ENCODE measurements at places on chromosomes 6 and 20.

DNA sequence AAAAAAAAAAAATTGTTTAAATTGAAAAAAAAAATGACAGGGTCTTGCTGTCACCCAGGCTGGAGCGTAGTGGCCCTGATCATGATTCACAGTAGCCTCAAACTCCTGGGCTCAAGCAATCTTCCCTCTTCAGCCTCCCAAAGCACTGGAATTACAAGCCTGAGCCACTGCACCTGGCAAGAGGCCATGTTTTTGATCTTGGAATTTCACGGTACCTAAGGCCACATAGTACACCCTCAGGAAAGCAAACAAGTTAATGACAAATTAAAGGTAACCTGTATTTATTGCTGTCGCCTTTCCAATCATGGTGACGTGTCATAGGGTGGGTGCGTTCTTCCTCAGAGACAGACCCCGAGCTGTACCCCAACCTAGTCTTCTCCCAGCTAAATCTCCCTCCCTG, 79.2 kb downstream of the LINC00237 start:
- DNase-seq = no peak

- DNase-seq = no peak
Measured at GRCh38 chr6:138963531-138963930, 24.5 kb downstream of the REPS1 start.

DNA sequence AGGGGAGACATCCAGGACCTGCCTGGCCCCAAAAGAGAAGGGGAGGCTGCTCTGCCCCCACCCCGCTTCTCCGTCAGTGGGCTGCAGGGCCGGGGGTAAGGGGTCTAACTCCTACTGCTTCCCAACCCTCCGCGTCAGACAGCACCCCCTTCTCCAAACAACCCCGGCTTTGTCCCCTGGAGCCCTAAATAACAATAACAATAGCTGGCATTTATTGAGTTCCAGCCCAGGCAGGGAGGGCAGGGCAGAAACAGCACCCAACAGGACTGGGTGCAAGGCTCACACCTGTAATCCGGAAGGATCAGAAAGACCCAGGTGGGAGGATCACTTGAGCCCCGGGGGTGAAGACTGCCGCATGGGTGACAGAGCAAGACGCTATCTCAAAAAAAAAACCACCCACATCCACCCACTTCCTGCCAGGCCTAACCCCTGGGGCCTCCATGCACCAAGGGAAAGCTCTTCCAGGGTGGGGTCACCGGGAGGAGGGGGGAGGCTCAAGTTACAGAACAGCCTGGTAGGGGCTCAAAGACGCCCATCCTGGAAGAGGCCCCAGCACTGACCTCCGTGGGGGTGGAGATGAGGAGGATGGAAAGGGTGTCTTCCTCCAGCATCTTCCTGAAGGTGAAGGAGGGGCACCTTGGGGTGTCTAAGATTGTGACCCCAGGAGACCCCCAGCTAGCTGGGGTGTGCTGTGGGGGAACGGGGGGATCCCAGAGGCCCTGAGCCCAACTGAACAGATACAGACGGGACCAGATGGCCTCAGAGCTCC, 1.3 kb upstream of the FNDC11 start:
- DNase-seq = no peak

- peak; percentile 11 for DNase-seq
Measured at GRCh38 chr6:38671885-38672467, 31.0 kb downstream of the GLO1 start.

- peak; percentile 83 for DNase-seq
Measured at GRCh38 chr6:139291813-139292619, at the start of gene TXLNB. Gene TXLNB (minus strand): TSS chr6:139291998. CDS start chr6:139288899, 3,099 bp downstream.

DNA sequence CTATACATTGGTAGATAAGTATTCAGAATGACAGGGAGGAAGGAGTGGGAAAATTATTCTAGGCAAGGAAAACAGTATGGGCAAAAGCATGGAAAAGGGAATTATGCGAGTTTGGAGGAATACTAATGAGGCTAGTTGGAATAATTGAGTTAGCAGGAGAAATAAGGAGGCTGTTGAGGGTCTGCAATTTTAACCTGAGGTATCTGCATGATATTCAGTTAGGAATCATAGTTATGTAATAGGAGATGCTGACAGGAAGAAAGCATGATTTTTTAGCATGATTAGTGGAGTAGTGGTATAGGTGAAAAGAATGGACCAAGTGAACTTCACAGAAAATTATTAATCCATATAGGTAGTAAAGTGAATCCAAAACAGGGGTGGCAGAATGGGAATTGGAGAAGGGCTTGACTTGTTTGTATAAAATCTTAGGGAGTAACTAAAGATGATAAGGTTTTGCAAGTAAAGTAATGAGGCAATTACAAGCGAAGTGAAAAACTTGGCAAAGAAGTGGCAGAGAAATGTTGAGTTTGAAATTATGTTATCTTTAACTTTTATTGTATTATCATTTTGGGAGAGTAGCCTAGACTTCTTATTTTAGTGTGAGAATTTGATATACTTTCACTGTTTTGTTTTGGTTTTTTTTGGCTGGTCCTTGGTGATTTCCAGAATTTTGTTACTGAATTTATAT, 5.7 kb downstream of the STXBP5 start:
- DNase-seq = no peak

DNA sequence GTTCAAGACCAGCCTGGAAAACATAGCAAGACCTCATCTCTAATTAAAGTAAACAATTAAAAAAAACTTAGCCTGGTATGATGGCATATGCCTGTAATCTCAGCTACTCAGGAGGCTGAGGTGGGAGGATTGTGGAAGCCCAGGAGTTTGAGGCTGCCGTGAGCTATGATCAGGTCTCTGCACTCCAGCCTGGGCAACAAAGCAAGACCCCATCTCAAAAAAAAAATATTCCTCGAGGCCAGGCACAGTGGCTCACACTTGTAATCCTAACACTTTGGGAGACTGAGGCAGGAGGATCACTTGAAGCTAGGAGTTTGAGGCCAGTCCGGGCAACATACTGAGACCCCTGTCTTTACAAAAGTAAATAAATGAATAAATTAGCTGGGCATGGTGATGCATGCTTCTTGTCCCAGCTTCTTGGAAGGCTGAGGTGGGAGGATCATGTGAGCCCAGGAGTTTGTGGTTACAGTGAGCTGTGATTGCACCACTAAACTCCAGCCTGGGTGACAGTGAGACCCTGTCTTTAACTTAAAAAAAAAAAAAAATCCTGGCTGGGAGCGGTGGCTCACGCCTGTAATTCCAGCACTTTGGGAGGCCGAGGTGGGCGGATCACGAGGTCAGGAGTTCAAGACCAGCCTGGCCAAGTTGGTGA, 9.3 kb upstream of the C2 start:
- DNase-seq = no peak

DNA sequence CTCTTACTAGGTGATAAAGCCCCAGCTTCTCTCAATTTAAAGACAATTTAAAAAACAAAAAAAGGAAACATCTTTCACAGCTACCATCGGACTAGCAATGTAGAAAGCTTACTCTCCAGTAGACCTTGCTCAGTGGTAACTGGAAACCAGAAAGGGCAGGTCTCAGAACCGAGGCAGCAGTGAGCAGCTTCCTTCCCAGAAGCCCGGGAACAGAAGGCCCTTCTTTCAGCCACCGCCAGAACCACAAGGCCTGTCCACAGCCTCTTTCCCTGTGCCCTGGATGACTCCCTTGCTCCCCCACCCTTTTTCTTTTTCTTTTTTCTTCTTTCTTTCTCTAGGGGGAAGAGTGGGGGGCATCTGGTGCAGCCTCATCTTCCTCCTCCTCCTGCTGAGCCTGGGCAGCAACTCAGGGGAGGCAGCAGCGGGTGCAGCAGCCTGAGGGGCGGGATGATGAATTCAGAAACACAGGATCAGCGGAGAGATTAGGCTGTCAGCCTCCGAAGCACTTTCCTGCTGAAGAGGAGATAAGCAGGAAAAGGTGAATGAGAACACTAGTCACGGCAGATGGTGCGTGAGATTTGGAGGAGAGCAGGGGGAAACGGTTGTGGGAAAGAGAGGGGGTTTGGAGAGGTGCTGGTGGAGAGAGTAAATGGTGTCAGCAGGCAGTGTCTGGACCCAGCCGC, 158.5 kb downstream of the ID4 start:
- no peak for DNase-seq

GRCh38 chr20:12237772-12238171, 320.1 kb downstream of the BTBD3 start:
- DNase-seq = no peak

- DNase-seq = no peak
Measured at GRCh38 chr20:63501818-63502670, 3.2 kb upstream of the EEF1A2 start.

DNA sequence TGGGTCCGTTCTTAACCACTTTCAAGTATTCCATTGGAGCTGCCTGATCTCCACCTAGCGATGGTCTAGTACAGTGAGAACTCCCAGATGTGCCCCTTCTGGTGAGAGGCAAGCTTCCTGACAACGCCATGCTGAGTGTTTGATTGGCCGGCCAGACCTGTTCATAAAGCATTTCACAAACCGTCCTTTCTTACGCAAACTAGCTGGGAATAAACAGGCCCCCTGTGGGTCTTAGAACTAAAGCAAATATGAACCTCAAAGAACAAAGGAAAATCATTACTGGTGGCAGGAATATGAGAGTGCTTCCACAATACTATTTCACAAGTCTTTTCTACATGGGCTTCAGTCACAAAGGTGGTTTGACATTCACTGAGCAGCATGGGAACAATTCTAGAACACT, 15.6 kb upstream of the GCNT2 start:
- no peak for DNase-seq

GRCh38 chr20:54083459-54083858, 13.1 kb upstream of the BCAS1 start:
- no peak for DNase-seq

GRCh38 chr6:11317885-11318771, 85.7 kb upstream of the NEDD9 start:
- DNase-seq = peak; percentile 61

- DNase-seq = no peak
Measured at GRCh38 chr6:1972962-1973361, 272.4 kb downstream of the GMDS start.

GRCh38 chr6:120903836-120904235, 430.4 kb downstream of the TBC1D32 start:
- no peak for DNase-seq

DNA sequence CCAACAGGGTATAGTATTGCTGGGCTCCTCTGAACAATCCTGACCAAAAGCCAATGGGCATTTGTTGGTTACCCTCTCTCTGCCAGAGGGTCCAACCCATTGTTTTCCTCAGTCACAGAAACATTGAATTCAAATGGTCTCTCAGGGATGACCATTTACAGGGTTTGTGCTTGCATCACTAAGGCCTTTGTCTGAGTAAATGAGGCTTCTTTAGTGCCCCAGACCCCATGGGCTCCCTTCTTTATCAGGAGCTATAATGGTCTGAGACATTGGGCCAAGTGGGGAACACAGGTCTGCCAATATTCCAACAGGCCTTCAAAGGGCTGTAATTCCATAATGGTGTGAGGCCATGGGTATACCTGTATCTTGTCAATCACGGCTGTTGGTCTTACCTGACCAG, 27.1 kb downstream of the GSTA2 start:
- DNase-seq = no peak

DNA sequence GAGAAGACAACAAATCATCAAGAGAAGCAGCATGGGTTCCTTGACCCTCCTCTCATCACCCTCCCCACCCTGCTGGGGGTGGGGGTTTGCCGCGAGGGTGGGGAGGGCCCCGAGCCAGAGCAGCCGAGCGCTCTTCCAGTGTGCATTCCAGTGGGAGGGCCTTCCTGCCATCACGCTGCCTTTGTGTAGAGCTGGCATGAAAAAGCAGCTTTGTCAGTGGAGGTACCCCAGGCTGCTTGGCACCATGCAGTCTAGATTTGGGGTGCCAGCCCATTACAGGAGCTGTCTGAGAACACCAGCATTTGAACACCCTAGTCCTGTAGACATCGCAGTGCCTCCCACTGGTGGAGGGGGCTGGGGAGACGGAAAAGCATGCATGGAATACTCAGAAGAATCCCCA, 12.2 kb downstream of the BAK1 start:
- DNase-seq = no peak

- no peak for DNase-seq
Measured at GRCh38 chr6:16849280-16849987, 88.2 kb upstream of the ATXN1 start.

GRCh38 chr20:63979229-63979556, 249 bp downstream of the SAMD10 start:
- DNase-seq = no peak

GRCh38 chr6:13548500-13549210, 25.7 kb upstream of the SIRT5 start:
- no peak for DNase-seq

- DNase-seq = no peak
Measured at GRCh38 chr6:154481521-154482013, 28.9 kb downstream of the CNKSR3 start.
